Nucleus accumbens (tissue), 56 donors: ENCODE measurements at places on chromosomes 4 and X.

GRCh38 chr4:94826206-94826605 is 68.5 kb downstream of the BMPR1B start:
- DNase-seq, result no peak

DNA sequence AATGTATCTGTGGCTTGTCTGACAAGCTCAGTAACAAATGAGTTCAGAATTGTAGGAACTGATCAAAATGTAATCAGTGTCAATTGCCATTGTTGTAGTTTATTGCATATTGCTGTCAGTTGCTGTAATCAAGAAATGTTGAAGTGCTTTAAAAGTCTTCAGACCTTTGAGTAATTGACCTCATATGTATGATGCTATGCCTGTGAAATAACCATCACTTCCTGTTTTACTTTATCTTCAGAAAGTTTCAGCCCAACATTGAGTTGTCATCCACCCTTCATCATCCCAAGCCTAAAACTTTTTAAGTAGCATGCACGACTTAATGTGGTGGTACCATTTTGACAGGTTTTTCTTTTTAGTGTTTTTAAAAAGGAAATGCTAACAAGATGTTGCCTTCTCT is 212.4 kb downstream of the ARHGAP10 start:
- no peak for DNase-seq

- no peak for DNase-seq
Observed at GRCh38 chrX:132837126-132837525, 121.3 kb downstream of the HS6ST2 start.

- no peak for DNase-seq
Observed at GRCh38 chr4:18007625-18008024, 13.9 kb downstream of the LCORL start.

GRCh38 chr4:18394656-18395055 is 373.1 kb upstream of the LCORL start:
- no peak for DNase-seq

DNA sequence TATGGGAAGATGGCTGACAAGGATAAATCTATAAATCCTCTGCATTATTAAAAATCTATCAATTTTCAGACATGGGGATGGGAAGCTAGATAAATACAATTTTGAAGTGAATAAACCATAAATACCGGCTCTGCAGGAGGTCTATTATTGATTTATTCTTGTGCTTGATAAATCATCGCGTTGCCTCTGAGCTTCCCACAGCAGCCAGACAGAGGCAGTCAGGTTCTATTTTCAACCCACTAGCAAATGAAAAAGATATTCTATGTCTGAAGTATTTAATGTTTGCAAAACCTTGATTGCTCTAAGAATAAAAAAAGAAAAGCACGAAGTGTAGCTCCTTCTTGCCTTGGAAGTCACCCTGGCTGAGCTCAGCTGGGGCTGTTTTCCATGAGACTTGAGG is 216.2 kb downstream of the DHRSX start:
- no peak for DNase-seq

GRCh38 chr4:2798399-2799223 is 5.7 kb downstream of the SH3BP2 start:
- no peak for DNase-seq

DNA sequence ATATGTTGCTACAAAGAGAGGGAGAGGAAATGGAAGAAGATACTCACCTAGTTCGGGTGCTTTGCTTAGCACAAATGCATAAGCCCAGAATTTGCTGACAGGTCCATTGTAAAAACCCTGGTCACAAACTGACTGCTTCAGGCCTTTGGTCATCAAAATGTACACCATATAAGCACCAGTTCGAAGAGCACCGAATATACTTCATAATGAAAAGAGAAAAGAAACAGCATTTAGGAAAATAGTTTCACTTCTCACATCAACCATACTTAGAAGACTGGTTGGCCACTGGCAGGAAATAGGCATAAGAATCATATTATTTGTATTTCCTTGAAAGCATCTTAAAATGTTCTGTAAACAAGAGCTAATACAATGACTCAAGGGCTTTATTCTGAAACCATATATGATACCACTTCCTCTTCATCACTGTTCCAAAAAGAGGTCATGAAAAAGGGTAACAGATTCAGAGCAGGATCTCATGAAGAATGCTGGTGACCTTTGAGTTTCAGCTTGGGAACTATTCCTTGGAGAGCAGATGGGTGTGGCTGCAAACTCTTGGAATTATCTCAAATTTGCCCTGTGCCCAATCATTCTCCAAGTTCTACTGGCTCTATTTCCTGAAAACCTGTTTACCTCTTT is 138.7 kb downstream of the ELOVL6 start:
- no peak for DNase-seq

DNA sequence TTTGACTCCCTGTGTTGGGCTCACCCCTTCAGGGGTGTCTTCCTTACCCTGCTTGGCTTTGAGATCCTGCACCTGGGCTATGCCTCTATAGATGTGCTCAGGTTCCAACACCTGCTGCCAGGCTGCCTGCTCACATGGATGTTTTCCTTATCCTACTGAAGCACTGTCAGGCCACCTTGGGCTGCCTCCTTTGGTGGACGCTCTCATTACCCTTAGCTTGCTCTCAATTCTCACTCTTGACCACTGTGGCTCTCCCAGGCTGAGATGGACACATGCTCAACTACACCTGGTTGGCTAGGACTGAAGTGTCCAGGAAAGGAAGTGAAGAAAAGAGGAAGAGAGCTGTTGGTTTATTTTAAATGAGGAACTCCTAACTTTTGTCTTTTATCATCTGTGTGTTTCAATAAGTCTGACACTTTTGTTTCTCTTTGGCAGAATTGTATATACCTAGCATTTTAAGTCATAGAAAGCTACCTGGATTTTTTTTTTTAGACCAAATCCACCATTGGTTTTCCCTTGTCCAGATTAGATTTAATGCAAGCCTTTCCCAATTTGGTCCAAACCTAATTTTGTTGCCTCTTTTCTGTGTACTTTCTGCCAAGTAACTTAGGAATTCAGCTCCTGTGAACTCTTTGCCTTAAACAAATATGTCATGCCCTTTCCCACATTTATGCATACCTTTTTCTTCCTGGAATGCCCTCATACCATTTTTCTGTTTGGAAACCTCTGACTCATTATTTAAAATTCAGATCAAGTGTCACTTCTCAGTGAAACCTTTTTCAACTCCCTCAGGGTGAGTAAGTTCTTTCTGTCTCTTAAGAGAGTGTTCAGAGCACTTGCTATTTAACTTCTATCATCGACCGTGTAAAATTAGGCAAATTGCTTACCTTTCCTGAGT is 175.8 kb downstream of the GC start:
- DNase-seq, result no peak

DNA sequence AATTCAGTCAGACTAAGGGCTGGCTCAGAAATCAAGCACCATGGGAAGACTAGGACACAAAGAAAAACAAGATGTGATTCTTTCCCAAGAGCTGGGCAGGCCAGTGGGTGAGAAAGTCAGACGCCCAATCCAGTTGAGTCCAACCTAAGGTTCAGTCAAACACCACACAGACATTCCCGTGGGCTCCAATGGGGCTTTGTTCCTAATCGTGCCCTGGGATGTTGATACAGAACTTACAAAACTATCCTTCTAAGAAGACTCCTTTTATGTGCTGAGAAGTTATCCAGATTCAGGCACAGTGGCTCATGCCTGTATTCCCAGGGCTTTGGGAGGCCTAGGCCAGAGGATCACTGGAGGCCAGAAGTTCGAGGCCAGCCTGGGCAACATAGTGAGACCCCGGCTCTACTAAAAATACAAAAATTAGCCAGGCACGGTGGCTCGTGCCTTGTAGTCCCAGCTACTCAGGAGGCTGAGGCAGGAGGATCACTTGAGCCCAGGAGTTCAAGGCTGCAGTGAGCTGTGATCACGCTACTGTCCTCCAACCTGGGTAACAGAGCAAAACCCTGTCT is 3.7 kb downstream of the BLOC1S4 start:
- DNase-seq, result no peak

DNA sequence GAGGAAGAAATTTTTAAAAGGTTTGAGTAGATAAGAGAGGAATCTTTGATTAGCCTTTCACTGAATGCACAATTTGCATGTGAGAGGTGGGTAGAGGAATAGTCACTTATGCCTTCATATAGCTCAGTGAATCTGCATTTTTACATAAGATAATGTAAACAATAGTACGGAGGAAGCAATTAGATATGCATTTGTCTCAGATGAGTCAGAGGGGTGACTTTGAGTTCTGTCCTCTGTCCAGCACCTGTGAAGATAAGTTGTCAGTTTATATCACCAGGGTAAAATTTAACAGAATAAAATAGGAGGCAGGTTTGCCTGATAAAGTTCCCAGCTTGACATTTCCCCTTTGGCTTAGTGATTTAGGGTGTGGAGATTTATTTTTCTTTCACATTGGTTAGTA is 841.9 kb downstream of the PCDH18 start:
- DNase-seq, result no peak

GRCh38 chr4:154049457-154050181 is 260.7 kb upstream of the SFRP2 start:
- DNase-seq, result no peak

GRCh38 chr4:149702414-149703293 is 113.0 kb downstream of the IQCM start:
- no peak for DNase-seq

- no peak for DNase-seq
Observed at GRCh38 chrX:88397551-88397950, 349.5 kb upstream of the CPXCR1 start.
